A549 treated with CORT108297 at 1 μM for 4 hours (cell line): ENCODE measurements at places on chromosomes 7 and 10. TPM values are rescaled to one million over a fixed set of nuclear protein-coding genes. Genes with fewer than 3 reads are reported as not detected.

PARD3 gene
- 57.0 to 88.0 TPM (median 71.0 TPM) in 5 replicates for total RNA-seq

RP9 gene
- 30.8 to 36.3 TPM (median 32.9 TPM) in 5 replicates for total RNA-seq

FAM25G gene
- 1.1 to 1.8 TPM (median 1.5 TPM) in 3 of 5 replicates, not detected in the others for total RNA-seq

ABLIM1 gene
- total RNA-seq: 28.2 to 37.3 TPM (median 34.2 TPM) in 5 replicates

ZNF786 gene
- total RNA-seq: 5.5 to 7.0 TPM (median 6.6 TPM) in 5 replicates

PRPS1L1 gene
- not detected in 5 replicates for total RNA-seq

ICA1 gene
- 0.88 to 1.9 TPM (median 1.0 TPM) in 5 replicates for total RNA-seq

KIAA1549 gene
- total RNA-seq: 5.7 to 8.5 TPM (median 7.2 TPM) in 5 replicates

PROSER2 gene
- total RNA-seq: 28.1 to 42.6 TPM (median 39.2 TPM) in 5 replicates

EBLN1 gene
- total RNA-seq: 0.07 to 0.21 TPM in 2 of 5 replicates, not detected in the others

CALU gene
- 121 to 210 TPM (median 148 TPM) in 5 replicates for total RNA-seq

KIFBP gene
- 35.4 to 47.8 TPM (median 39.8 TPM) in 5 replicates for total RNA-seq

SPDYE1 gene
- not detected in 5 replicates for total RNA-seq

EPO gene
- total RNA-seq: not detected in 5 replicates

CYP2C19 gene
- not detected in 5 replicates for total RNA-seq

MYOZ1 gene
- not detected in 5 replicates for total RNA-seq

HERPUD2 gene
- total RNA-seq: 15.9 to 22.3 TPM (median 19.6 TPM) in 5 replicates

CPA4 gene
- total RNA-seq: 5.0 to 7.8 TPM (median 5.3 TPM) in 5 replicates

EPDR1 gene
- total RNA-seq: 73.7 to 89.0 TPM (median 76.8 TPM) in 5 replicates

MYPN gene
- 2.6 to 3.5 TPM (median 3.1 TPM) in 5 replicates for total RNA-seq

KIF11 gene
- 30.5 to 45.5 TPM (median 34.8 TPM) in 5 replicates for total RNA-seq

TSPAN14 gene
- 116 to 163 TPM (median 157 TPM) in 5 replicates for total RNA-seq
